Omental fat pad (tissue), 4 donors: ENCODE measurements at places on chromosomes 3 and 15.

DNA sequence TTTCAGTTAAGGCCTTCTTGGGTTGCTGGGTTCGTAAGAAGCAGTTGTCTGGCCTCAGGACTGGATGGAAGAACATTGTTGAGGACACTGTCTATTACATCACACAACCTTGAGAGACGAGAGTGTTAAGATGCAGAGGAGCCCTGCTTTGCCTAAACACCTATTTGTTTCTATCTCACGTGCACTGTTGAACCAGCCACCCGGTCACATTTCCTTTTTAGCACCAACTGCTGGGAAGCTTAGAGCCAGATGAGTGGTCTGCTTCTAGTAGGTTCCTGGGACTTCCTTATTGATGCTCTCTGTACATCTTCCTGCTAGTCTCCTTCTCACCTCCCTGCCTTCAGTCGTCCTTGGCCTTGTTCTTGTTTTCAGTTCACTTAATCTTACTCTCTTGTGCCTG lies 22.3 kb downstream of the CAND2 start:
- DNase-seq, result no peak

DNA sequence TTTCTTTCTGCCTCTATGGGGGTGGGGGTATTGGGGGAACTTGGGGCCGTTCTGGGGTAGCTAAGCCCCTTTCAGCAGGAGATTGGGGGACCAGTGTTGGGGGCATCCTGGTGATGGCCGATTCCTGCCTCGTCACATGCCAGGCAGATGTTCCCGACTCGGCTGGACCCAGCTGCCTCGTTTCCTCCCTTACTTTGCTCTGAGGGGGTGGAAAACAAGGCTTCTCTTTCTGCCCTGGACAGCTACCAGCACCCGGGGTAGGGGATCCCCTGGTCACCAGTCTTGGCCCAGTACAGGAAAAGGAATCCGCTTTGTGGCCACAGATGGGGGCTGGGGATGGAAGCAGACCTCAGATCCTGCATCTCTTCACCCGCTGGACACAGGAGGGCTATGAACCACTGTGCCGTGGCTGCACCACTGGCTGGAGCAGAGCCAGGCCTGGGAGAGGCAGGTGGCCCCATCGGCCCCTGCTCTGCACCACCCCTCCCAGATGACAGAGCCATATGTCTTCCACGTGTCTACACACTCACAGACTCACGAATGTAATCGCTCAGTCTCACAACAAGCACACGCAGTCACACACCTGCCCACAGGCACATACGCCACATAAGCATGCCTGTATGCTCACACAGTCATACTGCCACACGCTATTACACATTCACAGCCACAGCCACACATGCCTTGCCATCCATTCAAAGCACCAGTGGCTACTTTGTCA lies 12.4 kb downstream of the SNX33 start:
- DNase-seq, result no peak

DNA sequence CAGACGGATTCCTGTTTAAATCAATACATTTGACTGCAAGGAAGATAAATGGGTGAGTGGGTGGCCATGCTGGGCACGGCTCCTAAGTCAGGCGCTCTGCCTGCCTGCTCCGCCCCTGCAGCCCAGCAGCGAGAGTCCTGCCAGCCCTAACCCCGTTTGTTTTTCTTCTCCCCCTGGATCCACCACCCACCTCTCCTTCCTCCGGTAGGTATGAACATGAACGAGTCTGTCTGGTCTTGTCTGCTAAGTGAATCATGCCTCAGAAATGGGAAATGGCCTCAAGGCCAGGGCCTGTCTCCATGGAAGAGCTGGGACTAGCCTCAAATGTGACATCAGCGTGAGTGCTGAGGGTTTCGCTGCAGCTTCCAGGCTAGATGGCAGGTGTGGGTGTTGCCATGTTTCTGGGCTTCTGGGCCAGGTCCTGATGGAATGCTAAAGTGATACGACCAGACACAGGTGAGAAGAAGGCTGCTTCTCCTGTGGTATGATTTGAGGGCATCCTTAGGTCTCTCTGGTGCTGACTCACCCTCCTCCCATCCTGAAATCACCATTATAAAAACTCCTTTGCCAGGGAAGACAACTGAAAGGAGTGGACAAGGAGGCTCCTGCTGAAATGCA lies 5.6 kb upstream of the FEM1B start:
- no peak for DNase-seq

DNA sequence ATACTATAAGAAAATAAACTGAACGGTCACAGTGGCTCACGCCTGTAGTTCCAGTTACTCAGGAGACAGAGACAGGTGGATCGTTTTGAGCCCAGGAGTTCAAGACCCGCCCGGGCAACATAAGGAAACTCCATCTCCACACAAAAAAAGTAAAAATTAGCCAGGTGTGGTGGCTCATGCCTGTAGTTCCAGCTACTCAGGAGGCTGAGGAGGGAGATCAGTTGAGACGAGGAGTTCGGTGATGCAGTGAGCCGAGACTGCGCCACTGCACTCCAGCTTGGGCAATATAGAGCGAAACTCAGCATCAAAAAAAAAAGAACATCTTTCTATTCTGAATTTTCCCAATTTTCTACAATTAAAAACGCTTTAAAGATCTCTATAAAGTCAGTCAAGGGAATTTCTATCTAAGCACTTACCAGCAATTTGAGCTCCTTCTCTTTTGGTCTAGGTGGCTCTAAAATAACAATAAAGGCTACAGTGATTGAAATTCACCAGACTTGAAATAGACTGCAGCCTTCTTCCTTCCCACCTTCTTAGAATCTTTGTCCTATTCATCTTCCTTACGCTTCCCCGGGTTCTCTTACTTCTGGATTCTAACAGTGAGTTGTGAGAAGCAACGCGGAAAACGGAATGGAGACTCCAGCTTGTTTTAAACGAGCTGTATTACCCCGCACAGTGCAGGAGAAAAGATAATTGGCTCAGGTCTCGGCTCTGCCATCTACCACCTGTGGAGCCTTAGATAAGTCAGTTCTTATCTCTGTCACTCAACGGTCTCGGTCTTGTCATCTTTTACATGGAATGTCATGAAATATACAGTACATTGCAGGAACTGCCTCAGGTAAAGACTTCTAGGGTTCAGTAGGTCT lies 812 bp upstream of the SEC62 start:
- DNase-seq, result no peak

DNA sequence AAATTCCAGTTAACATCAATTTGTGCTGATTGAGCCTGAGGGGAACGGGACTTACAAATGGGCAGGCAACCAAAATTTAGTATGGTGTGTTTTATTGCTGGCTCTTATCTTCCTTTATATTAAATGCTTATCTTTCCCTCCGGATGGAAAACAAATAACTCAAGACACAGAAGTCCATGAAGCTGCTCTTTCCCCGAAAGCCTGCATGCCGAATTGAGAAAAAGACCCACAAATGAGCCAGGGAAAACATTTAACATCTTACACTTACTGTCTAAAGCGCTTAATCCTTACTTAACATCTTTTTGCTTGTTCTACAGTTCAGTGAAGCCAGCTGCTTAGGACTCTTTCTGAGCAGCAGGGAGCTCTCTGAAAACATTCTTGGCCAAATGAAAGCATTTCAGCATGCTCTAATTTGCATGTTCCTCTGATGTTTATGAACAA lies 49.5 kb downstream of the HEG1 start:
- no peak for DNase-seq

- no peak for DNase-seq
Observed at GRCh38 chr15:70439304-70439877, 324.0 kb downstream of the UACA start.

GRCh38 chr15:66753687-66754377 lies 51.8 kb downstream of the SMAD6 start:
- DNase-seq, result no peak

DNA sequence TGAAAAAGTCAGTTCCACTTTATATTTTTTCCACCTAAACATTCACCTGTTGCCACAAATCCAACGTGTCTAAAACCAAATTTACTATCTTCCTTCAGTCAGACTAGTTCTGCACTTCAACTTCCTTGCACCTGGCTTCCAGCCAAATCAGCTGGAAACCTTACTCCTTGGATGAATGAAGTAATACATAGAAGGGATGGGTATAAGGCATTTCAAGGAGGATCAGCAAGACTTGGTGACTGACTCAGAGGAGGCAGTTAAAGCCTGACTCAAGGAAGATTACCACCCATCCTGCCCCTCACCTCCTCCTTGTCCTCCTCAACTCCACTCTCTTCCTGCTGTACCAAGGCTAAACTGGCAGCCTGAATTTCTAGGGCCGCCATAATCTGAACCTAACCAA lies 37.1 kb downstream of the QTRT2 start:
- DNase-seq, result no peak

DNA sequence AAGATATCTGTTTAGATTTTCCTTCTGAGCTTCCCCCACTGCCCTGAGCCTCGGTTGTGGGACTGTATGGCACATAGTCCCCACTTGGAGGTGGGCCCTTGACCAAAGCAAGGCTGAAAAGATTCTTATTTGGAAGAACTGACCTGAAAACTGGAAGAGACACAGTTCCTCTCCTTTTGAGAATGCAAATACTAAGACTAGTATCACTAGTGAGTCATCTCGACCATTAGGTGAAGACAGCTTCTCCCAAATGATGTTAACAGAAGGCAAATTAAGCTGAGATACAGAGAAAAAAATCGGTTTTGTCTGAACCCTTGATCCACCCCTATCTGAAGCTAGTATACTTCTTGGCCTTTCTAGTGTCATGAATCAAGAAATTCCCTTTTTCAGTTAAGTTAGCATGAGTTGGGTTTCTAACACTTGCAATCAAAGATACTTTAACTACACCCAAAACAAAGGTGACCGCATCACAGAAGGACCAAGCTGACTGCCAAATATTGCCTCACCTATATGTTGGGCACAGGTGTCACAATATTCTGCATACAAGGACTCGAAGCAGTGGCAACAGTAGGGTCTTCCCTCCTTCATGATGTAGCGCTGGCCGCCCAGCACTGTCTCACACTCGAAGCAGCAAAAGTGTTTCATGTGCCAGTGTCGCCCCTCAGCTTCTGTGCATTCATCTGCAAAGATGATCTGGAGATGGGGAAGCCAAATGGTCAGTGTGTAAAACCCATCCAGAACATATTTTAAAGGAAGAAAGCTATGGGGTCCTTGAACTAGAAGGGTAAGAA lies 72.4 kb downstream of the PRICKLE2 start:
- no peak for DNase-seq

DNA sequence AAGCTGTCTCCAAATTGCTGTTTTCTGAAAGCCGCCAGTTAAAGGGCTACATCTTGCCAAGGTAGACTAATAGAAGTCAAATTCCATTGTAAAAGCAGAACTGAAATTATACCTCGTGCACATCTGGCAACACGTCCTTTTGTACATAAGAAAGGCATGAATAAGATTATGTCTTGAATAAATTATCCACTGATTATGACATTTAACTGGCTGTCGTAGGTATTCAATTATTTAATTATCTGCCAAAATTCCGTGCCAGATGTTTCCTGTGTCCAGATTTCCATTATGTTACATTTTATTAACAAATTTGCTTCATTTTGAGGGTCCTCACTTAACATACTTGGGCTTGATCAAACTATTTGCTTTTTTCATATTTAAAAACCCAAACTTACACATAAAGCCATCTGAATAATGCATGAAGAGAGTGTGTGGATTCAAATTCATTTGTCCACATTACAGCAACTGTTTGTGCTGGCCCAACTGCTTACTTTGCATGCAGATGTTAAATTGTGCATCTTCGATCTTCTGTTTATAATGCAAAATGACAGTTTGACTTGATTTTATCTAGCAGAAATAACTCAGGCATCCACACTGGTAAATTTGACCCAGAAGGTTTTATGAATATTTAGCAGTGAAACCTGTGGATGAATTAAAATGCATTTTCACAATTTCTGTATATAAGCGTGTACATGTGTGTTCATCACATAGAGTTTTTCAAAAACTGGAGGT lies 701.5 kb downstream of the ZNF385D start:
- no peak for DNase-seq

- DNase-seq, result no peak
Observed at GRCh38 chr15:67396114-67396513, 124.8 kb upstream of the C15orf61 start.

GRCh38 chr3:180980611-180981010 lies 8.9 kb downstream of the DNAJC19 start:
- DNase-seq, result no peak

DNA sequence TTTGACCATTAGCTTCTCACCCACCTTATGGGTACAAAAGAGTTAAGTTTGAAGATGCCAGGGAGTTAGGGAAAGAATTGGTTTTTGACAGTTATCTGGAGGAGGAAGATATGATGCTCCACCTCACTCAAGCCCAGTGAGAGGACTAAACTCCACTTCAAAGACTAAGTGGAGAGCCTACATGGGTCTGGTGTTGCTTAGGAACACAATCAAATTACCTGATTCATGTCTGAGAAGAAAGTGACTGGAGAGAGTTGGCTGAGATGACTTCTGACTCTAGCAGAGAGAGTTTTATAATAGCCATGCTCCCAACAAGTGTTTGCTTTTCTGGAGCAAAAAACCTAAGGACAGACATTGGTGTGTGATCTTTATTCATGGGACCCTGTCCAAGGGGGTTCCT lies 43.3 kb downstream of the SUCNR1 start:
- no peak for DNase-seq

GRCh38 chr3:58874795-58875194 lies 175.0 kb downstream of the CFAP20DC start:
- DNase-seq, result no peak

- DNase-seq, result no peak
Observed at GRCh38 chr3:197367081-197367780, 68.8 kb upstream of the DLG1 start.

GRCh38 chr15:60179786-60180391 lies 175.8 kb downstream of the FOXB1 start:
- DNase-seq, result no peak

DNA sequence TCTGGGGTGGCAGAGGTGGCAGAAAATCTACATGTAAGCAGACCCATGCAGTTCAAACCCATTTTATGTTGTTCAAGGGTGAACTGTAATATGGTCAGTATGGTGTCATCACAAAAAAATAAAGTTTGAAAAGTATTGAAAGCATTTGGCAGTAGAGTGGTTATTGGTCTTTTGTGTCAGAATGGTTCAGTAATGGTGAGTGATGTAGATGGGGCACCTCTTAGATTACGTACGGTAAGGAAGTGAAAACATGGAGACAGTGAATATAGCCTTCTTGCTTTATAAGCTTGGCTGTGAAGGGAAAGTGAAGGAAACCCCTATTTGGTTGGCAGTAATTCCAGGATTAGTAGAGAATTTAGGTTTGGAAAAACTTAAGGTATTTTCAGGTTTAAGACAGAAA lies 17.2 kb upstream of the CCNB2 start:
- no peak for DNase-seq

DNA sequence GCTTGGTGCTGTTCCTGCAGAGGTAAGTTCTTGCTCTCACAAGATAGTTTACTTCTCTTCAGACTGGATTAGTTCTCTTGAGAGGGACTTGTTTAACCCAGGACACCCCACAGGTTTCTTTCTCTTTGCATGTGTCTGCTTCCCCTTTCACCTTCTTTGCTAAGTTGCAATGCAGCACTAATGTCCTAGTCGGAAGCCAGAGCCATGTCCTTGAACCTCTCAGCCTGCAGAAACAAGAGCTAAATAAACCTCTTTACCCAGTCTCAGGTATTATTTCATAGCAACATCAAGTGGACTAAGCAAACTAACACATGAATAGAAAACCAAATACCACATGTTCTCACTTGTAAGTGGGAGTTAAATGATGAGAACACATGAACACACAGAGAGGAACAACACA lies 915.2 kb downstream of the NSUN3 start:
- DNase-seq, result no peak
